NCI-H2081 treated with DMSO at 0.1 percent for 48 hours (cell line): ENCODE measurements at places on chromosomes 5 and 9.

DNA sequence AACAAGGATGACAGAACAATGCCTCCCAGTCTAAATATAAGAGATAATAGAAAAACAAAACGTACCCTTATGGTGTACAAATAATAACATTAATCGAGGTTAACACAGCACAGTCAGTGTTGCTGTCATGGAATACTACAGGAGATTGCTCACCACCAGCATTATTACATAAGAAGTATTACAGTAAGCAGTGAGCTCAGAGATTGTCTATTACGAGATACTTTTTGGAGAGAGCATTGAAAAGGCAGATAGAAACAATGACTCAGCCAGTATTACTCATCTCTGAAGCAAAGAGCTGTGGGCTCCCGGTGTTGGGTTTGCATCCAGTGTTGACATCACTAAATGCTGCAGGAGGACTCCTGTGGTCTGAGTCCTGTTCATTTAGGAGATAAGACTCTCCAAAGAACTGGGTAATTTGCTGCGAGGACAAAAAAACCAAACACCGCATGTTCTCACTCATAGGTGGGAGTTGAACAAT is 191.9 kb upstream of the SEMA6A start:
- no peak for DNase-seq

GRCh38 chr9:4581035-4581760 is 80.9 kb upstream of the PLPP6 start:
- DNase-seq, result no peak

- no peak for DNase-seq
These were observed 16.5 kb downstream of the ASS1 start for GRCh38 chr9:130461218-130461630.

GRCh38 chr9:86546712-86547111 is 192.5 kb upstream of the TUT7 start:
- DNase-seq, result no peak

DNA sequence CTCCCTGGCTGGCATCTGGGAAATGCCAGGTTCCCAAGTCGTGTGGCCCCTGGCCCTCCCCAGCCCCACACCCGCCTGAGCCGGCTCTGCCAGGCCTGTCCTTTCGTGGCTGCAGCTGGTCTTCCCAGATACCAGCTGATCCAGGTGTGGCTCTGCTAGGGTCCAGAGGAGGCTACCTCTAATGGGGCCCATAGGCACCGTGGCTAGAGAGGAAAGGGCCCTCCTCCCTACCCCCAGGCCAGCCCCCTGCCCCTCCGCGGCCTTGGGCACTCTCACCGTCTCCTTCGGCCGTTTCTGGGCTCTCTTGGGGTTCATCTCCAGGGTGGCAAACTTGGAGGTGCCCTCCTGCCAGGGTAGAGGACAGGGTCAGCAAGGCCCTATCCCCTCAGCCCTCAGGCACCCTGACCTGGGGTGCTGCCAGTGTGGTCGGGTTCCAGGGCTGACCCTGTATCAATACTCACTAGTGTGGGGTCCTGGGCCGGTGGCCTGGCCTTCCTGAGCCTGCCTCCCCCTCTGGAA is 17.0 kb downstream of the RALGDS start:
- no peak for DNase-seq

DNA sequence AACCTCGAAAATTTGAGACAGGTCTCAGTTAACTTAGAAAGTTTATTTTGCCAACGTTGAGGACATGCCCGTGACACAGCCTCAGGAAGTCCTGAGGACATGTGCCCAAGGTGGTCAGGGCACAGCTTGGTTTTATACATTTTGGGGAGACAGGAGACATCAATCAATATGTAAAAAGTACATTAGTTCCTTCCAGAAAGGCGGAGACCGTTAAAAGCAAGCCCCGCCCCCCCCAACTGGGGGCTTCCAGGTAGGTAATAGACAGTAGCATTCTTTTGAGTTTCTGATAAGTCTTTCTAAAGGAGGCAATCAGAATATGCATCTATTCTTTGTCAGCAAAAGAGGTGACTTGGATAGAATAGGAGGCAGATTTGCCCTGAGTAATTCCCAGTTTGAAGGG is 599 bp upstream of the MOCS2 start:
- no peak for DNase-seq

DNA sequence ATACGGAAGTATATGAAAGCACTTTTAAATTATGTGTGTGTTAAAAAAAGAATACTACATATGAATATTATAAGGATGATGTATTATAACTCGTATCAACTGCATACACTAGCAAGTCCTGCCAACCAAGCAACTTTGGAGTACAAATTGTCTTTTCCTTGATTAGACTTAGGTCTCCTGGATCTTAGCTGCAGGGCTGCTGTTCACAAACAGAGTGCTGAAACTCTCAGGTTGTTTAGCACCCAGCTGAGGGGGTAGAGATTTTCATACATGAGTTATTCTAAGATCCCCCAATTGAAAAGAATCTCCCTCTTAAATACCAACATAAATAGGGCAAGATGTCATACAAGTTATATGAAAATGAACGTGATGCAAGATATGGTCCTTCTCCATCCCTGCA is 149.8 kb upstream of the TNC start:
- DNase-seq, result no peak

DNA sequence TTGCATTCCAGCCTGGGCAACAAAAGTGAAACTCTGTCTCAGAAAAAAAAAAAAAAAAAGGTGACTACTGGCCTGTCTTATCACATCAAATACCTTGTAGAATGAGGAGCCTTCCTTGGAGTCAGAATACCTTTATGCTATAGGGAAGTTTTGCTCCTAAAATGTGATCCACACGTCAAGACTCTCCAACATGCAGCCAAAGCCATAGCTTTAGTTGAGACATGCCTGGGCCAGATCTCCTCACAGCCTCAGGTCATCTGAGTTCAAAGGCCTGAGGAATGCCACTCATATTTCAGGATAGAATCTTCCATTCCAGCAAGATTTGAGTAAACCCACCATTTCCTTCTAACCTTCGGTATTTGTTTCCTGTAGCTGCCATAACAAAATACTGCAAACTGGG is 13.7 kb upstream of the SOWAHA start:
- DNase-seq, result no peak

GRCh38 chr5:56735849-56736641 is 79.3 kb upstream of the MAP3K1 start:
- DNase-seq, result no peak

DNA sequence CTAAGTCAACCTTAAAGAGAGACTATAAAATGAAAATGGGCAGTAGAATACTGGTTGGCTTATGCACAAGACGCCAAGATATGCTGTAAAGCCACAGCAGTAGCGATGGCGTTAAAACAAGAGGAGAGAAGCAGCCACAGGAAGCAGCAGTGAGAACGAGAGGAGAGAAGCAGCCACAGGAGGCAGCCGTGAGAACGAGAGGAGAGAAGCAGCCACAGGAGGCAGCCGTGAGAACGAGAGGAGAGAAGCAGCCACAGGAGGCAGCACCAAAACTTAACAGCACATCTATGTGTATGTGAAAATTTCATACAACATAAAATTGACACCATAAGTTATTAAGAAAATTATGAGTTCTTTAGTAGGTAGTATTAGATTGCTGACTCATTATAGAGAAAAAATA is 2318.6 kb upstream of the ACO1 start:
- DNase-seq, result no peak

- no peak for DNase-seq
These were observed 200.3 kb downstream of the HSPA4 start for GRCh38 chr5:133252133-133252480.

- DNase-seq, result no peak
These were observed 1.1 kb downstream of the VLDLR start for GRCh38 chr9:2622461-2623287.

DNA sequence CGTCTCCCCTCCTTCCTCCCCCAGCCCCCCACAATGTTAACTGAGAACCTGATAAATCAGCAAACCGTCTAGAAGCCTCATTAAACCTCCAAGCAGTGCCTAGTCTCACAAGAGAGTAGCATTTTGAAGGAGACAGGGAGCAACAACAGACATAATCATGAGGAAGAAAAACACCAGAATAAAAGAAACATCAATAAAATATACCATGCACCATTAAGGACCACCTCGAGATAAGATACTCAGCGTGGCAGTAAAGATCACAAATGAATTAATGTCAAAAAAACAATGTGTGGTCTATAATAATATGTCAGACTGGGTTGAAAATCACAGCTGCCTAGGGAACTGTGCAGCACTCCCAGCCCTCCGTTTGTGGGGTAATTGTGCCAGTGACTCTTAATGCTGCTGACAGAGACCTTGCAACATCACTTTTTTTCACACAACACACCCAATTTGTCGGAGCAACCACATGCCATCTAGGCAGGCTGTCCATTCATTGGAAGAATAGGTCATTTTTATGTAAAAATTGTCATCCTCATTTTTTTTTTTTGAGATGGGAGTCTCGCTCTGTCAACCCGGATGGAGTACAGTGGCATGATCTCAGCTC is 450.8 kb upstream of the WWC1 start:
- no peak for DNase-seq

DNA sequence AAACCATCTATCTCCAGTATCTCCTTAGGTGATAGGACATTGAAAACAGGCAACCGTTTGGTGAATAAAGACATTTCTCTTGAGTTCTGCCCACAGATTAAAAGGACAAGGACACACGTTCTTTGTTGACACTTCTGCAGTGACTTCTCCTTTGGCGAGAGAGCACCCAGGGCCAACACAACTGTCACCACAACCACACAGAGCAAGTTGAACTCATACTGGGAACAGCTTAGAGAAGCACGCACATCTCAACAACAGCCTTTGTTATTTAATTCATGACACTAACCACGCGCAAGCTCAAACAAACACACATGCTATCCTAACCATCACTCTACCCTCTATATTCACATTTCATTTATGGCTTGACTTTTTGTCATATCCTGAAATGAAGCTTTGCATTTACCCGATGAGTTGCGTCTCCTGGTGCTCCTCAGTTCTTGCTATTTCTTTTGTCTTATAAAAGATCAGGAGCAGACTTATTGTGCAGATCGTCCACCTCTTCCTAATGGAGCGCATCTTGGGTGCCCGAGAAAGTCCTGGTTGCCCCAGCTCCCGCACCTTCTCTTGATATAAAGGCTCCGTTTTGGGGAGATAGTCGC is 543 bp downstream of the ST8SIA4 start:
- no peak for DNase-seq
